ENCODE measurements at places on chromosomes 16 and 17.

- DNase-seq = no peak
These were observed 13.9 kb downstream of the MIS12 start for GRCh38 chr17:5500247-5500588.

GRCh38 chr16:24986512-24987303 is 28.5 kb downstream of the ARHGAP17 start:
- DNase-seq = no peak

- DNase-seq = no peak
These were observed 152.4 kb downstream of the ABCC12 start for GRCh38 chr16:48003206-48003907.

DNA sequence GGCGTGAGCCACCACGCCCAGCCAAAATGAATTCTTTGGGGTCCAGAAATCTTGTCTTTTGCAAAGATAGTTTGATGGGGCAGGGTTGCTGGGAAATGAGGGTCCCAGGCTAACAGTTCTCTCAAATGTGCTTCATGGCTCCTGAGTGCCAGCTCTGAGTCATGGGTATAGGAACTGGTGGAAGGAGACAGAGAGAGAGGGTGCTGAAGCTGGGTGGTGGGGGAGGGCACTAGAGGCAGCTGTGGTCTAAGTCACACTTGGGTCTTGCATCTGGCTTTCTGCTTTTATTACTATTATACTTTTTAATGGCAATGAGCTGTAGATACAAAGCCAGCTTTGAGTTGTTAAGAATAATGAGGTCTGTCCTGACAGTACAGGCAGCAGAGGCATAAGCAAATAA is 54.6 kb downstream of the PRKCA start:
- DNase-seq = no peak

DNA sequence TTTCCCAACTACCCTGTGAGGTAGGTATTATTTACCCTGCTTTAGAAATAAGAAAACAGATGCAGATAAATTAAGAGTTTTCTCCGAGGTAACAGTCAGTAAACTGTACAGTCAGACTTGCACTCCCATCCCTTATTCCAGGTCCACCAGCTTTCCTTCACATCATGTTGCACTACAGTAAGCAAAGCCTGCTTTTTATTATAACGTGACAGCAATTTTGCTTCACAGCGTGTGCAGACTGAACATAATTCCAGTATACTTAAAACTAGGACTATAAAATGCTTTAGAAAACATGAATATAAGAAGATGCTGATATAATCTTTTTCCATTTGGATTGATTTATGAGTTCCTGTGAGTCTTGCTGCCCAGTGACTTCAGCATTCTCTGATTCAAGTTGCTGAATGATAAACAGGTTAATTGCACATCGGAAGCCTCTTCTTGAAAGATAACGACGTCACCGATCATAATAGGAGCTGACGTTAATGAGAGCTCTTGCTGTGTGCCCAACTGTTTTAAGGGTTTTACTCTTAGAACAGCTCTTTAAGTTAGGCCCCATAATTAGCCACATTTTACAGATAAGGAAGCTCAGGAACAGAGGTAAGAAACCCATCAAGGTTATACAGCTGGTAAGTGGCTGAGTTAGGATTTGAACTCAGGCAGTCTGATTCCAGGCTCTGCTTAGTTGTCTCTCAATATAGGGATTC is 1.4 kb downstream of the LIG3 start:
- DNase-seq = no peak

DNA sequence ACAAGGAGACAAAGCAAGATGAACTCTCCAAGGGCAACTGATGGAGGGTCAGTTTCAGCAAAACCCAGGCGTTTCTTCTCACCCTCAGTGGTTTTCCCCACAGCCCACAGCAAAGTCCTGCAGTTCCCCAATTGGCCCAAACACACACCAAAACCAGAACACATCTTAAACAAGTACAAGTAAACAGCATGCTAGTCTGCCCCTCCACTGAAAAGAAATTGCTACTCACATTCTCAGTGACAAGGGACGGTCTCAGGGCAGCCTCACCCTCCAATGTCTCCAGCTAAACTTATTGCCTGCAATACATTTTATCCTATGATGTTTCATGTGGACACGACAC is 300.6 kb upstream of the IRX3 start:
- DNase-seq = no peak

- DNase-seq = no peak
These were observed 388.8 kb downstream of the ZFHX3 start for GRCh38 chr16:72658888-72659717.

DNA sequence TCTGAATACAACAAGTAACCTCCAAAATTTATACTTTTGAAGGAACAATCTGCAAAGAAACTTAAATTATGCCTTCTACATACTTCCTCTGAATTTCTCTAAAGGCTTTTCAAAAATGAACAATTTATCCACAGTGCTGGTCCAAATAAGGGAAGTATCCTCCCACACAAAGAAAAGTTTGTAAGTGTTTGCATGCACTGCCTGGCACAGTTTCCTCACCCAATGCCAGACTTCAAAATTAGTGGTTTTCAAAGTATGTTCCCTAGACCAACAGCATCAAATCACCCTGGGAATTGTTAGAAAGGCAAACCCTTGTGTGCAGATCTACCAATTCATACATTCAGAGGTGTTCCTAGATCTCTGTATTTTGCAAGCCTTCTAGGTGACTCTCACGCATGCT is 82.5 kb downstream of the PCTP start:
- DNase-seq = no peak

DNA sequence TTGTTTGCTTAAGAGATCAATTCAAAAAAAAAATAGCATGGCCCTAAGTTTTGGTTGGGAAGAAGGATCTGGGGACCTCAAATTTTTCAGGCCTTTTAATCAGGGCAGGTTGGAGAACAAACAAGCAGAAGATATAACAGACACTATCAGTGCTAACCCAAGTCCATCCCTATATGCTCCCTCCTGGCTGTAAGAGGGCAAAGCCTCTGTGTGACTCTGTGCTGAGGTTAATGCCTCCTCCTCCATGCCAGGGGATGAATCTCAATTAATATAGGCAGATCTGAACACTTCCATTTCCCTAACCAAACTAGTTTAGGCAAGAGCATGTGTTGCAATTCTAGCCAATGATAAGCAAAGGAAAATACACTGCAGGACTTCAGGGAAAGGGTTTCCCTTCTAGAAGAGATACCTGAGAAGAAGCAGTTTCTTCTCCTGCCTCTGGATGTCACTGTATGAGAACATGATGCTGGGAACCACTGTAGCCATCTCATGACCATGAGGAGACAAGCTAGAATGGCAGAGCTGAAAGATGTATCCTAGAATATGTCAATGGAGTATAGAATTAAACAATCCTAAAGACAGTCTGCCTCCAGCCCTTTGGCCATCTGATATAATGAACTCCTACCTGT is 76.0 kb downstream of the CHD9NB start:
- no peak for DNase-seq

DNA sequence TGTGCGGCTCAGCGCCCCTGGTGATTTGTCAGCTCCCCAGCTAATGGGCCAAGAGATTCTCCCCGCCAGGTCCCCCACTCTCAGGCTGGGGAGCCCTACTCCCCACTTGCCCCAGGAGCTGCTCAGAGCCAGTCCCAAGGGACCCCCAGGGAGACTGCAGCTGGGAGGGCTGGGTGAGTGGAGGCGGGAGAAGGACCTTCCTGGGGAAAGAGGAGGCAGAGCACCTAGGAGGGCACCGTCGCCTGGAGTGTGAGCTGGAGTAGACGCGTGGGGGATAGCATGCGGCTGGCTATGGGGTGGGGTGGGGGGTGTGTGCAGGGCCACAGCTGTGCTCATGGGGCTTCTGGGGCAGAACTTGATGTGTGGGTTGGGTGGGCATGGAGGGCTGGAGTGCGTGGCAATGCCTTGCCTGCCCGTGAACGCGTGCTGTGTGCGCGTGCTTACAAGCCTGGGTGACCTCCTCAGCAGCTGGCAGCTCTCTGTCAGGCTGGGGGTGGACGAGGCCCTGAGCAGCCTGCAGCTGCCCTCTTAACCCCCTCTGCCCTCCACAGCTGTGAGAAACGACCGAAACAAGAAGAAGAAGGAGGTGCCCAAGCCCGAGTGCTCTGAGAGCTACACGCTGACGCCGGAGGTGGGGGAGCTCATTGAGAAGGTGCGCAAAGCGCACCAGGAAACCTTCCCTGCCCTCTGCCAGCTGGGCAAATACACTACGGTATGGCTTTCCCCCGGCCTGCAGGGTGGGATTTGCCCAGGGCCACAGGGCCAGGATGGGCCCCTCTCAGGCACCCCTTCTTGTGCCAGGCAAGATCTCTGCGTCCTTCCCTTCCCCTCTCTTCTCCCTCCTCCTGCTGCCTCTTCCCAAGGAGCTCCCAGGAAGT is 12.9 kb downstream of the GJD3 start:
- no peak for DNase-seq

- DNase-seq = no peak
These were observed 26.9 kb upstream of the SUPT4H1 start for GRCh38 chr17:58378733-58379510.

DNA sequence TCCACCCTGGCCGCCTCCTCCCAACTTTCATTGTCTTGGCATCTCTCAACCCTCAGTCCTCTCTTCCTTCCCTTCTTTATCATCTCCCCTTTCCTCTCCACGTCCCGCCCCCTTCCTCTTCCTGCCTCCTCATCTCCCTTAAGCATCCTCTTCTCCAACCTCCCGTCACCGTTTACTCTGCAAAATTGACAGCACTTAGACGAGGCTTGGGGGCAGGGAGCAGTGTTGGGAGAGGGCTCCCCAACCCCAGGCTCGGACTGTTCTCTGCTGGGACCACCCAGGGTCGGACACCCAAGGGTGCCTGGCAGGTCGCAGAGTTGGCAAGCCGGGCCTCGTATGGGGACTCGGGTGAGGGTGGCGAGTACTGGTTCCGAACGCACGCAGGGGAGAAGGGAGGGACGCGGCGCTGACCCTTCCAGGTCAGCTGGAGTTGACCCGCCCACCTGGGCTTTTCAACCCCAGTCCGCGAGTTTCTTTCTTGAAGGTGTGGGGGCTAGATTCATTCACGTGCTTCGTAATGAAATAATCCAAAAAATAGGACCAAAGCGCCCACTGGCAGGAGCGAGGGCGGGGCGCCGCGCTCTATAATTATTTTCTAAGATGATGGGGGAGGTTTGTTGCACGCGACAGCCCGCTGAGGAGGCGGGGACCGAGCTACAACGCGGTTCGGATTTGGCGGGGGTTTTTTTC is 775 bp upstream of the PAGR1 start:
- DNase-seq = no peak

All from stimulated activated CD8-positive, alpha-beta memory T cell treated with anti-CD3 and anti-CD28 coated beads, Interleukin-4, amount 100 ng/mL, for 1 hour (primary cell).